ENCODE measurements at places on chromosomes 2 and 18. TPM values are rescaled to one million over a fixed set of nuclear protein-coding genes. Genes with fewer than 3 reads are reported as not detected.

GRCh38 chr2:222982010-222982908, 69.7 kb upstream of the KCNE4 start:
- H3K4me3 ChIP-seq: no peak overlapping the region
- H3K36me3 ChIP-seq: no peaks in the 10 kb centered on the region
- H3K27ac ChIP-seq: no peak overlapping the region
- no peak for DNase-seq
- peaks cover 13% of the 10 kb centered on the region for H3K4me1 ChIP-seq

GRCh38 chr2:17544256-17544655, 3.8 kb downstream of the VSNL1 start:
- peaks cover 44% of the 10 kb centered on the region for H3K27me3 ChIP-seq
- no peak overlapping the region for H3K27ac ChIP-seq
- H3K4me3 ChIP-seq: no peak overlapping the region
- peaks cover 8% of the 10 kb centered on the region for H3K36me3 ChIP-seq
- DNase-seq: no peak

GRCh38 chr2:82656420-82656819, 1802.7 kb downstream of the SUCLG1 start:
- H3K27me3 ChIP-seq: no peaks in the 10 kb centered on the region
- H3K36me3 ChIP-seq: no peaks in the 10 kb centered on the region
- DNase-seq: no peak
- H3K4me3 ChIP-seq: no peak overlapping the region

- no peak for DNase-seq
- no peak overlapping the region for H3K27ac ChIP-seq
- H3K36me3 ChIP-seq: no peaks in the 10 kb centered on the region
- no peaks in the 10 kb centered on the region for H3K4me1 ChIP-seq
- no peak overlapping the region for H3K4me3 ChIP-seq
Observed at GRCh38 chr2:150610670-150611279, 123.3 kb upstream of the RND3 start.

- H3K27me3 ChIP-seq: no peaks in the 10 kb centered on the region
- H3K27ac ChIP-seq: no peak overlapping the region
- H3K4me3 ChIP-seq: no peak overlapping the region
- peaks cover 8% of the 10 kb centered on the region for H3K4me1 ChIP-seq
- no peak for DNase-seq
- H3K36me3 ChIP-seq: peaks cover 16% of the 10 kb centered on the region
Observed at GRCh38 chr2:143398781-143399180, 269.6 kb downstream of the ARHGAP15 start.

- peaks cover 4% of the 10 kb centered on the region for H3K27me3 ChIP-seq
- H3K4me1 ChIP-seq: peaks cover 18% of the 10 kb centered on the region
- no peak for DNase-seq
Observed at GRCh38 chr2:68363721-68364120, 1.4 kb upstream of the PLEK start.

Gene FBXO15
- total RNA-seq: 1.3 TPM

Gene ZSWIM2
- not detected for total RNA-seq

Gene LRP2
- 0.03 TPM for total RNA-seq

Gene SERPINB13
- total RNA-seq: not detected

Gene FAM237A
- total RNA-seq: not detected

Measured in activated CD8-positive, alpha-beta T cell treated with anti-CD3 and anti-CD28 coated beads, Interleukin-2, amount 10 ng/mL, durations not matched to agents 7 days and 5 days (primary cell).